ENCODE measurements at places on chromosomes 13 and 19.

DNA sequence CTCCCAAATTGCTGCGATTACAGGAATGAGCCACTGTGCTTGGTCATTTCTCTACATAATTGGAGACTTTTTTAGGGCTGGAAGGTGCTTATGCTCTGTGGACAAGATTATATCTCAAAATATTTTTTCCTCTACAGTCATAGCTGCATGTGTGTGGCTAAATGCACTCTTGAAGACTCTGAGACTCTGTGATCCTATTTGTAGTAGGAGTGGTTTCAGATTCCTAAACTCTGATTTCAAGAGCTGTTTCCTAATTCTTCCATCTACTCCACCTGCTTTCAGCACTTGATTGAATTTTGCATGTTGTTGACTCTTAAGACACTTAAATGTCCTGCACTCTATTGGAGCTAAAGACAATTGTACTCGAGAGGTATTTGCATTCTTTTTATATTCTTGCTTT is 78.0 kb downstream of the KLF5 start:
- DNase-seq: no peak

GRCh38 chr19:10230173-10230860 is 814 bp downstream of the S1PR2 start:
- no peak for DNase-seq

DNA sequence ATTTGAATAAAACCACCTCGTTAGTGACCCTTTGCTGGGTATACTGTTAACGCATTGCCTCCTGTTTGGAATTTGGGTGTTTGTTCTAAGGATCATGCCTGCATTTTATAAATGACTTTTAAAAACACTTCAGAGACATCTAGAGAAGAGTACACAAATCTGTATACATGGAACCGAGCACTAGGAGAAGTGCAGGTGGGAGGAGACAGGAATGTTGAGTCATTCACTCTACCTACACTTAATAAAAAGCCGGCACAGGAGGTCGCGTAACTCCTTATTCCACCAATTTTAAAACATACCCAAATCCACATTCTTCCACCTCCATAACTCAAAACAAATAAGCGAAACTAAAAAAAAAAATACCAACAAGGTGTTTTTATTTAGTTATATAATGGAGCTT is 48.6 kb downstream of the FGF9 start:
- DNase-seq: no peak

DNA sequence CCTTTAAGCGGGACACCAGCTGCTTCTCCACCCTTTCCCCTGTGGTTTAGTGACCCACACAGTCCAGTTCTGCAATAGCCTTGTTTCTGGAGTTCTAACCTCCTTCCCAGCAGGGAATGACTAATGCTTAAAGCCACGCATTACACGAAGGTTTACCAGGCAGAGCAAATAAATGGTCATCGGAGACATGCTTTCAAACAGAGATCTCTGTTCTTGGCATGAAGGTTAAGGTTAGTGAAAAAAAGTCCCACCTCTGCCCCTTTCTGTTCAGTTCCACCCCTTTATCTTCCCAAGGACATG is 25.3 kb upstream of the MEDAG start:
- DNase-seq: no peak

GRCh38 chr19:17289489-17289888 is 7.8 kb downstream of the ANKLE1 start:
- DNase-seq: no peak

GRCh38 chr13:44969551-44970484 is 19.5 kb downstream of the NUFIP1 start:
- DNase-seq: peak; percentile 22

GRCh38 chr19:18919086-18919899 is at the start of the genes COPE and DDX49:
Gene COPE, minus strand, starts transcription at chr19:18919387. Its CDS starts 39 bp downstream, at chr19:18919348.
Gene DDX49, plus strand, starts transcription at chr19:18919715. Its CDS starts 27 bp downstream, at chr19:18919742.
- DNase-seq: peak; percentile 99

- DNase-seq: no peak
Observed at GRCh38 chr13:33272531-33273124, 12.9 kb downstream of the STARD13 start.

DNA sequence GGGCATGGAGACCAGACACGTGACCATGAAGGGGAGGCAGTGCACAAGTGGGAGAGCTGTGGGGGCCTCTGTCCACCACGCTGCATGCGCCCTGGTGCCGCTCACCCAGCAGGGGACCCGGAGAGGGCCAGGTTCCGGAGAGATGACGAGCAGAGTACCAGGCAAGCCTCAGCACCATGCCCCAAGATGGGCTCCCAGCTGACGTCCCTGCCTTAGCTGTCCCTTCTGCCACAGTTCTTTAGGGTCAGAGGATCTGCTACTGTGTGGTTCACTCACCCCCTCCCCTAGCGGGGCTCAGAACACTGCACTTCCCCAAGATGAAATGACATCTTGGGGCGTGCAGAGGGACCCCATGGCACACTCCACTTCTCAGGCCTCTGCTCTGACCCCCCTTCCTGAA is 9.6 kb upstream of the PRKD2 start:
- no peak for DNase-seq

- DNase-seq: peak; percentile 68
Observed at GRCh38 chr19:49533551-49534488, 6.0 kb downstream of the RCN3 start.

DNA sequence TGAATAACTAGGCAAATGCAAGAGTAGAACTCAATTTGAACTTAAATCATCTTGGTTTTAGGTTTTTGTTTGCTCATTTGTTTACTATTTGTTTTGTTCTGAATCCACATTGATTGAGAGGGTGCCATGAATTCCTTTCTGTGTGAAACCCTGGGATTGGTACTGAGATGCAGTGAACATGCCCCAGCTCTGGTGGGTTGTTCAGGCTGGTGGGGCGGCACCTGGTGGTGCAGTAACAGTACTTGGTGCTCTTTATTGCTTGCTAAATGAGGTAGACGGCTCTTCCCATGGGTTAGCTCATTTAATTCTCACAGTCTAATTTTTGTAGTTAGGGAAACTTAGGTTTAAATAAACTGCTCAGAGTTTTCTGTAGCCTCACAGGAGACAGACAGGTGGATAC is 48.4 kb downstream of the WASF3 start:
- peak; percentile 1 for DNase-seq

DNA sequence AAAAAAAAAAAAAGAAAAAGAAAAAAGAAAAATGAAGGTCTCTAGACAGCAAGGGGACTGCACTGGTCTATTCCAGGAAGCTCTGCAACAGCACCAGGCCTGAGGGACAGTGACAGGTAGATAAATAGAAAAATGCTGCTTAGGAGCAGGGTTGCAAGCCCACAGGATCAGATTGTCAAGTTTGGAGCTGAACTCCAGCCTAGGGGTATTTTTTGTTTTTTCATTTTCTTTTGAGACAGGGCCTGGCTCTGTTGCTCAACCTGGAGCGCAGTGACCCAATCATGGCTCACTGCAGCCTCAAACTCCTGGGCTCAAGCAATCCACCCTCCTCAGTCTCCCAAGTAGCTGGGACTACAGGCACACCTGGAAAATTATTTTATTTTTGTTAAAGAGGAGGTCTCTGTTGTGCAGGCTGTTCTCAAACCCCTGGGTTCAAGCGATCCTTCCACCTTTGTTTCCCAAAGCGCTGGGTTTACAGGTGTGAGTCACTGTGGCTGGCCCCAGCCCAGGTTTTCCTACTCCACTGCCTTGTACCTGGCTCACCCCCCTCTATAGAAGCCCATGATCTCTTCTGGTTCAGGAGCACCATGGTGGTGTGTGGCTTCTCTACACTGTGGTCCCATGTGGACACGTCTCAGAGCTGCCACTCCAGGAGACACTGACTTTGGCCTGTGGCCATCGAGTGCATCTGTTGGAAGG is 23.9 kb downstream of the POP4 start:
- no peak for DNase-seq

- DNase-seq: no peak
Observed at GRCh38 chr13:28327373-28328270, 167.3 kb downstream of the FLT1 start.

- DNase-seq: no peak
Observed at GRCh38 chr19:35043906-35044305, 2.4 kb downstream of the HPN start.

- DNase-seq: no peak
Observed at GRCh38 chr13:29496241-29496712, 99.2 kb downstream of the SLC7A1 start.

GRCh38 chr13:22110368-22110767 is 439.5 kb downstream of the FGF9 start:
- DNase-seq: no peak

GRCh38 chr13:92221916-92222315 is 823.5 kb downstream of the GPC5 start:
- DNase-seq: no peak

GRCh38 chr13:76803831-76804230 is 82.4 kb downstream of the KCTD12 start:
- no peak for DNase-seq

- DNase-seq: no peak
Observed at GRCh38 chr13:102856557-102856956, 10.7 kb downstream of the ERCC5 start.

DNA sequence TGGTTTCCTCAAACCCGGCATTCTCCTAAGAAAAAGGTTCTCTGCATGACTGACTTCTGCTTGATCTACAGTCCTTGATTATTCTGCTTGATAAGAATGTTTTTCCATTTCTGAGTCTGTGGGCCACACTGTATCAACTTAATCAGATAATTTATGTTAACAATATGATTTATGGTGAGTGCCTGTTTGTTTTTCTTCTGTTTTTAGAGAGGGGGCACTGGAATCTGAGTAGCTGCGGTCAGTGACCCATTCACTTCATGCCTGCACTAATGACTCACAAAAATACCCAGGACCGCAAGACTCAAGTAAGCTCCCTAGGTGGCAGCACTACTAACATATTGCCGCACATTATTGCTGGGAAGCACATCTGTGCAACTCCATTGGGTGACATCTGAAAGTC is 542.3 kb upstream of the ATXN8OS start:
- DNase-seq: peak; percentile 25

- no peak for DNase-seq
Observed at GRCh38 chr13:111423168-111423785, 102.8 kb downstream of the TEX29 start.

- no peak for DNase-seq
Observed at GRCh38 chr13:110265682-110266430, 41.1 kb downstream of the COL4A1 start.

DNA sequence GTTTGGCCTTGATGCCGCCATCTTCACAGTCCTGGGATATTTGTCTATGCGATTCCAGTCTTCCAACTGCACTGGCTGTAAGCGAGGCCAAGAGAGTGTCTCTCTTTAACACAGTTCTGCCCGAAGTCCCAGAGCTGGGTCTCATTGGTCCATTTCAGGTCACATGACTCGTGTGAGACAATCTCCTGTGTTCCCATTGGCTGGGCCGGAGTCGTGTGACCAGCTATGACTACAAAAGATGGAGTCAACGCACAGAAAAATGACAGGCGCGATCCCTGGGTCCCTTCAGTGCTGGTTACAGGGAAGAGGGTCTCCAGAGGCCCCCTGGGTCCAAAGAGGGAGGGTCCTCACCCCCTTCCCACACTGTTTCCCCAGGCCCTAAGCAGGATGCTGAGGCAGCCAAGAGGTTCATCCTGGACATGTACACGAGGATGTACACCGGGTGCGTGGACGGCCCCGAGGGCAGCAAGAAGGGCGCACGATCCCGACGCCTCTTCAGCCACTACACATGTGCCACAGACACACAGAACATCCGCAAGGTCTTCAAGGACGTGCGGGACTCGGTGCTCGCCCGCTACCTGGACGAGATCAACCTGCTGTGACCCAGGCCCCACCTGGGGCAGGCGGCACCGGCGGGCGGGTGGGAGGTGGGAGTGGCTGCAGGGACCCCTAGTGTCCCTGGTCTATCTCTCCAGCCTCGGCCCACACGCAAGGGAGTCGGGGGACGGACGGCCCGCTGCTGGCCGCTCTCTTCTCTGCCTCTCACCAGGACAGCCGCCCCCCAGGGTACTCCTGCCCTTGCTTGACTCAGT is 15.9 kb upstream of the S1PR4 start:
- DNase-seq: no peak

DNA sequence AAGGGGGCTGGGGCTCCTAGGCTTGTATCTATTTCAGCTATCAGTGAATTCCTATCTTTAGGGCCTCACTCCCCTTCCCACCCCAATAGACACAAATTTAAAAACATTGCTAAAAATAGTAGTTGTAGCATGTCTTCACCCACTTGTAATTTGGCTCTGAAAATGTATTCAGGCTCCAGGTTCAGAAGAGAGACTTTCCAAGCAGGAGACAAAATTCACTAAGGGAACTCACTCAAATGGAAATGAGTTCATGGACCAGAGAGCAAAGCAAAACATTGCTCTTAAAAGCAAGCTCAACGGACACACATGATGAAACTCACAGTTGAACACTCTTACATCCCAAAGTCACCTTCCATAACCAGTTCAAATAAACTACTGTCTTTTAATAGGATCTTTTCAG is 36.8 kb downstream of the PHF11 start:
- DNase-seq: no peak

- DNase-seq: no peak
Observed at GRCh38 chr13:44519642-44520041, 56.5 kb downstream of the TSC22D1 start.

- no peak for DNase-seq
Observed at GRCh38 chr13:36986462-36987240, 12.5 kb downstream of the ALG5 start.

DNA sequence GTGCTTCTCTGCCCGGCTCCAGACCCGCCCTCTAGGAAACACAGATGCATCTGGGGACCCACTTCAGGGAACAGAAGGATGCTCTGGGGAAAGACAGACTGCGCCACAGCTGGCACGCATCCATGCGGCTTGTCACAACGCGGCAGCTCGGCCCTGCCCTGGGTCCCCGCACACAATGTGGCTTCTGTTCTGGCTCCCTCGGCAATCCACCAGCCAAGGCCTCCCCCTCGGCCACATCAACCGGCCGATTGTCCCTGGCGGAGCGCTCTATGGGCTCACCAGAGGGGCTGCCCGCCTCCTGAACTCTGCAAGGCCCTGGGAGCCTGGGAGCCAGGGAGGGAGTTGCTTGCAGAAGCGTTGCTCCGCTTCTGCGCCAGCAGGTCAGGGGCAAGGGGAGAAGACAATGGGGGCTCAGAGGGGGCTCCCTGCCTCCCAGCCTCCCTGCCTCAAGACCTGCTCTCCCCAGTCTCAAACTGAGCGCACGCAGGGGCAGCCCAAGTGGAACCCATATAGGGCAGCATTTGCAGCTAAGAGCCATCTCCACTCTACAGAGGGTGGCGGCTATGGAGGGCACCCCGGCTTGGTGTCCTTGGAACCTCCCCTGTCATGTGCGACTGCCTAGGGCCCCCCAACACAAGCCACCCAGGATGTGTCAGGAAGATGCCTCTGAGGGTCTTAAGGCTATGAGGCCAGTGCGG is 37.9 kb downstream of the MLLT1 start:
- DNase-seq: no peak

DNA sequence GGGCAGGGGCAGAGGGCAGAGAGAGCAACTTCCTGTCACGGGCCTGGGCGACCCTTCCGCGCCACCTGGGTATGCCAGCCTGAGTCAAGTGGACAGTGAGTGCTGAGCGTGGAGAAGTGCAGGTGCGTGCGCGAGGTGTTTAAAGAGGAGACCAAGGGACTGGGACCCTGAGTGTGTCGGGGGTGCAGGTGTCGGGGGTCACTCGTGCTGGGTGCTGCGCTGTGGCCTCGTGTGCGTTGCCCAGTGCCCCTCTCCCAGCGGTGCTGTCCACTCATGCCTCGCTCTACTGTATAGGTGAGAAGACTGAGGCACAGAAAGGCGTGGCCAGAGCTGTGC is 18.9 kb upstream of the KCTD15 start:
- no peak for DNase-seq

All from SHP77 (cell line).